ENCODE measurements at places on chromosomes 11 and 22. TPM values are rescaled to one million over a fixed set of nuclear protein-coding genes. Genes with fewer than 3 reads are reported as not detected.

Gene XKR3
- polyA plus RNA-seq, result not detected

Gene ELF5
- polyA plus RNA-seq, result not detected

Gene KCTD14
- 0.25 TPM for polyA plus RNA-seq

Gene TIMP3
- polyA plus RNA-seq, result 23.1 TPM

Gene MRPL11
- 33.9 TPM for polyA plus RNA-seq

Gene TSKU
- polyA plus RNA-seq, result 18.3 TPM

Gene TCIRG1
- polyA plus RNA-seq, result 0.58 TPM

Gene C11orf86
- polyA plus RNA-seq, result 0.08 TPM

Gene PSMA1
- 226 TPM for polyA plus RNA-seq

Gene C11orf87
- polyA plus RNA-seq, result 0.49 TPM

Gene PKDREJ
- not detected for polyA plus RNA-seq

Gene APLP2
- polyA plus RNA-seq, result 408 TPM

DNA sequence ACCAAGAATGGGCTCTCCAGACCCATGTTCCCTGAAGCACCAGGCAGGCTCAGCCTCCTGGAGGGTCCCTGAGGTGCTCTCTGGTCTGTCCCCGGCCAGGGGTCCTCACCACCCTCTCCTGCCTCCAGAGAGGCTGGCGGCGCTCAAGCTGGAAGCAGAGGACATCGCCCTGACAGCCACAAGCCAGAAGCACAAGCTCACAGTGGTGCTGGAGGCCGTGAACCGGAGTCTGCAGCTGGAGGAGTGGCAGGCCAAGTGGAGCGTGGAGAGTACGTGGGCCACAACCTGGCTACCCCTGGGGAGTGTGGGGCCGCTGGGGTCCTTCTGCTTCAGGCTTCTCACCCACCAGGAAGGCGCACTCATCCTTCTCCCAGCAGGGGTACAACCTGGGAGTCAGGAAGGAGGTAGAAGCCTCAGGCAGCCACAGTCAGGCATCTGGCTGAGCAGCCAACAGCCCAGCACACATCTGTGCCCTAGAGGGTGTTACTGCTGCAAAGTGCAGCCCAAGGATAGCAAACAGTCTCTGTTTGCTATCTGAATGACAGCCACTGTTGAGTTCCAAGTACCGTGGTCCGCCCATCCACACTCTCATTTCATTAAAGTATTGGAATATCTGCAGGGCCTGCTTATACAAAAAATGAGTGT is 8.4 kb downstream of the PARVG start:
- H3K4me3 ChIP-seq, result no peak overlapping the region
- H3K4me1 ChIP-seq, result no peaks in the 10 kb centered on the region
- no peaks in the 10 kb centered on the region for H3K36me3 ChIP-seq
- no peak overlapping the region for H3K27ac ChIP-seq
- H3K27me3 ChIP-seq, result no peaks in the 10 kb centered on the region

GRCh38 chr22:36510384-36510783 is 3.5 kb upstream of the FOXRED2 start:
- H3K27ac ChIP-seq, result no peak overlapping the region
- no peak overlapping the region for H3K4me3 ChIP-seq
- DNase-seq, result no peak
- peaks cover 15% of the 10 kb centered on the region for H3K4me1 ChIP-seq

DNA sequence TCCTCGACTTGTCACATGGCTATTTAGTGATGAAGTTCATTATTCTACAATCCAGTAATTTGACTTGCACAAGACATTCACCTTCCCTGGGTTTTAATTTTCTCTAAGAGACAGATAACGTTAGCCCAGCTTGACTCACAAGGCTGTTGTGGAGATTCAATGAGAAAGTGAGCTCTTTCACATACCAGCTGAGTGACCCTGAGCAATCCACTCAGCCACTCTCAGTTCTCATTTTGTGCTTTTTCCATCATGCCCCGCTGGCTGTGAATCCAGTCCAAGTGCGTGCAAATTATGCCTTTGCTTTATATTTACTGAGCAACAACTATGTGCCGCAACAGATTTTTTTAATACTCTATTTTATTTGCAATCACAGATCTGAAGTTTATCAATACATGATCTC is 176.5 kb downstream of the LARGE1 start:
- no peaks in the 10 kb centered on the region for H3K36me3 ChIP-seq
- H3K27me3 ChIP-seq, result no peaks in the 10 kb centered on the region
- no peak overlapping the region for H3K4me3 ChIP-seq
- no peaks in the 10 kb centered on the region for H3K4me1 ChIP-seq
- no peak overlapping the region for H3K27ac ChIP-seq

GRCh38 chr11:112516261-112516660 is 255.6 kb upstream of the PLET1 start:
- H3K4me3 ChIP-seq, result no peak overlapping the region
- no peaks in the 10 kb centered on the region for H3K36me3 ChIP-seq
- H3K27ac ChIP-seq, result no peak overlapping the region
- DNase-seq, result no peak

DNA sequence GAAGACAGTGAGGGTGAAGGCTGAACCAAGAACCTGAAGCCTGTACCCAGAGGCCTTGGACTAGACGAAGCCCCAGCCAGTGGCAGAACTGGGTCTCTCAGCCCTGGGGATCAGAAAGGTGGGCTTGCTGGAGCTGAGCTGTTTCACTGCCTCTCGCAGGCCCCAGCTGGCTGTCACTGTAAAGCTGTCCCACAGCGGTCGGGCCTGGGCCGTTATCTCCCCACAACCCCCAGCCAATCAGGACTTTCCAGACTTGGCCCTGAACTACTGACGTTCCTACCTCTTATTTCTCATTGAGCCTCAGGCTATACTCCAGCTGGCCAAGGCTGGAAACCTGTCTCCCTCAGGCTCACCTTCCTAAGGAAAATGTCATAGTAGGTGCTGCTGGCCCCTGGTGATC is 4.1 kb downstream of the PPP1CA start:
- H3K4me3 ChIP-seq, result no peak overlapping the region
- H3K36me3 ChIP-seq, result peaks cover 8% of the 10 kb centered on the region
- DNase-seq, result no peak
- H3K27ac ChIP-seq, result no peak overlapping the region
- H3K4me1 ChIP-seq, result peaks cover 9% of the 10 kb centered on the region

DNA sequence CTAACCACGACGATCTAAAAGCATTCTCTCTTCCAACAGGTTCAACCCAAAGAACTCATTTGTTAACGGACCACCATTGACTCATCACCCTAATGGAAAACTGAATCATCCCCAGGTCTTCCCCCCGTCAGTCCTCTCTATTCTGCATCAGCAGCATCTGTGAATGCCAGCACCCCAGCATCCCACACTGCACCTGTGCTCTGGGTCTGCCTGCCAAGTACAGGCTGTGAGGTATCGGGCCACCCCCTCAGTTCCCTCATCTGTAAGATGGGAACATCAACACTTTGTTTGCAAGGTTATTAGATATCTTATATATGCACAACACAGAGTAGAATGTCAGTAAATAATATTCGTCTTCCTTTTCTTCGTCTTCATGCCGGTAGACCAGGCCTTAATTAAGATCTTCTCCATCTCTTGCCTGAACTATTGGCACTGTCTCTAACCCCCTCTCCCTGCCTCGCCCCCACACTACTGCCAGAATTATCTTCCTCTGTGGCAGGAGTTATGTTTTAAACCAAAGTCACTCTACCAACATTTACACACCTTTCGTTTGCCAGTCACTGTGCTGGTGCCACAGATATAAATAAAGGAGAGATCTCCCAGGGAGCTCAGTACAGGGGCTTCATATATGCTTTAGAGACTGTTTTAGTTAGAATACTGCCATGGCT is 7.8 kb upstream of the TMPRSS4 start:
- H3K27ac ChIP-seq, result no peak overlapping the region
- no peak overlapping the region for H3K4me3 ChIP-seq
- H3K27me3 ChIP-seq, result no peaks in the 10 kb centered on the region
- no peaks in the 10 kb centered on the region for H3K4me1 ChIP-seq
- DNase-seq, result no peak
- H3K36me3 ChIP-seq, result no peaks in the 10 kb centered on the region

GRCh38 chr11:96149743-96150555 is 193.0 kb downstream of the MAML2 start:
- DNase-seq, result no peak
- no peaks in the 10 kb centered on the region for H3K27me3 ChIP-seq
- peaks cover 82% of the 10 kb centered on the region for H3K4me1 ChIP-seq
- H3K36me3 ChIP-seq, result no peaks in the 10 kb centered on the region
- H3K4me3 ChIP-seq, result no peak overlapping the region
- peak overlapping the region; percentile 99 for H3K27ac ChIP-seq

- H3K27ac ChIP-seq, result no peak overlapping the region
- peak; percentile 15 for DNase-seq
- no peak overlapping the region for H3K4me3 ChIP-seq
- H3K27me3 ChIP-seq, result no peaks in the 10 kb centered on the region
- peaks cover 10% of the 10 kb centered on the region for H3K4me1 ChIP-seq
These were observed 5.3 kb upstream of the KMT2A start for GRCh38 chr11:118430956-118431355.

GRCh38 chr11:113393501-113393985 is 6.0 kb downstream of the ANKK1 start:
- no peaks in the 10 kb centered on the region for H3K27me3 ChIP-seq
- H3K4me1 ChIP-seq, result peaks cover 11% of the 10 kb centered on the region
- no peak for DNase-seq
- H3K4me3 ChIP-seq, result no peak overlapping the region
- H3K36me3 ChIP-seq, result no peaks in the 10 kb centered on the region
- no peak overlapping the region for H3K27ac ChIP-seq

DNA sequence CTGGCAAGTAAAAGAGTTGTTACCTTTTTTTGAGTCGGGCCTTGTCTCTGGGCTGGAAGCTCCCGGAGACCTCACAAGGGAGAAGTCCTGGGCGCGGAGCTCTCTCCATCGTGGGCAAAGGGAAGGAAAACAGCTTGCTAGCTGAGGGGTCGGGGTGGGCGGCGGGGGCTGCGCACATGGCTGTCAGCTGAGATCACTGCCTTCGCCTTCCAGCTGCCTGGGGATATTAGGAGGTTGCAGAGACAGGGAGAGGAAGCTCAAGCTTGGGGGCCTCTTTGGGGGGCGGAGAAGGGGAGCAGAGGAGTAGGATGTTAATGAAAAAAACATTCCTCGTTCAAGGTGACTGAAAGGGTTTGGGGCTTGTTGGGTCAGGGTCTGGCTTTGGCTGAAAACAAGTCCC is 49.2 kb upstream of the ALX4 start:
- no peak overlapping the region for H3K4me3 ChIP-seq
- no peaks in the 10 kb centered on the region for H3K36me3 ChIP-seq
- DNase-seq, result no peak

- H3K4me1 ChIP-seq, result no peaks in the 10 kb centered on the region
- no peaks in the 10 kb centered on the region for H3K36me3 ChIP-seq
- no peak for DNase-seq
- no peaks in the 10 kb centered on the region for H3K27me3 ChIP-seq
- no peak overlapping the region for H3K4me3 ChIP-seq
These were observed 34.6 kb upstream of the PDGFD start for GRCh38 chr11:104198576-104198975.

- no peak for DNase-seq
- peaks cover 4% of the 10 kb centered on the region for H3K4me1 ChIP-seq
- H3K36me3 ChIP-seq, result no peaks in the 10 kb centered on the region
- H3K4me3 ChIP-seq, result no peak overlapping the region
- no peaks in the 10 kb centered on the region for H3K27me3 ChIP-seq
These were observed 50.6 kb downstream of the CACNA1I start for GRCh38 chr22:39620924-39621690.

- H3K36me3 ChIP-seq, result no peaks in the 10 kb centered on the region
- H3K27ac ChIP-seq, result no peak overlapping the region
- no peaks in the 10 kb centered on the region for H3K4me1 ChIP-seq
- H3K4me3 ChIP-seq, result no peak overlapping the region
These were observed 1.0 kb upstream of the TBX1 start for GRCh38 chr22:19759427-19760057.

- no peak overlapping the region for H3K4me3 ChIP-seq
- H3K4me1 ChIP-seq, result no peaks in the 10 kb centered on the region
- H3K27me3 ChIP-seq, result no peaks in the 10 kb centered on the region
- no peaks in the 10 kb centered on the region for H3K36me3 ChIP-seq
These were observed 93.8 kb downstream of the MIAT start for GRCh38 chr22:26751217-26751616.

GRCh38 chr11:46381819-46382645 is 563 bp downstream of the MDK start:
- H3K27me3 ChIP-seq, result no peaks in the 10 kb centered on the region
- peak overlapping the region; percentile 71 for H3K4me3 ChIP-seq
- H3K27ac ChIP-seq, result peak overlapping the region; percentile 88
- peak; percentile 82 for DNase-seq

DNA sequence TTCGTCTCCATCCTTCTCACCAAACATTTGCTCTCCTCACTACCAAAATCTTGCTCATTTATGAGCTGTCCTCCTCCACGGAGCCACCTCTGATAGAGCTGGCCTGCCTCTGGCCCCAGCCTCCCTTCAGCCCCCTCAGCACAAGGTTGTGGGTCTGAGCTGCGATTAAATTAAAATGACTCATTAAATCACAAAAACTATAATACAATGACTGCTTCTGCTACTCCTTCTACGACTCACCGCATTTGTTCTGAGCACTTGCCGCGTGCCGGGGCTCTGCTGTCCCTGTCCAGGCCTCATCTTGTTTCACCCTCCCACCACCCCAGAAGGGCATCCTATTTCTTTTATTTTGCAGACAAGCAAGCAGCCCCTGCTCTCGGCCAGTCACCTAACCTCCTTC is 49.2 kb upstream of the TIMP3 start:
- no peak overlapping the region for H3K27ac ChIP-seq
- DNase-seq, result no peak
- H3K4me3 ChIP-seq, result no peak overlapping the region
- no peaks in the 10 kb centered on the region for H3K36me3 ChIP-seq
- H3K27me3 ChIP-seq, result no peaks in the 10 kb centered on the region

- no peaks in the 10 kb centered on the region for H3K4me1 ChIP-seq
- DNase-seq, result no peak
- no peak overlapping the region for H3K4me3 ChIP-seq
- no peaks in the 10 kb centered on the region for H3K27me3 ChIP-seq
- H3K36me3 ChIP-seq, result no peaks in the 10 kb centered on the region
These were observed 85.8 kb upstream of the SC5D start for GRCh38 chr11:121206810-121207209.

GRCh38 chr22:23183061-23183698 is 2.9 kb downstream of the BCR start:
- H3K4me3 ChIP-seq, result peak overlapping the region; percentile 53
- H3K4me1 ChIP-seq, result peaks cover 52% of the 10 kb centered on the region
- DNase-seq, result peak; percentile 80
- H3K27ac ChIP-seq, result peak overlapping the region; percentile 63

DNA sequence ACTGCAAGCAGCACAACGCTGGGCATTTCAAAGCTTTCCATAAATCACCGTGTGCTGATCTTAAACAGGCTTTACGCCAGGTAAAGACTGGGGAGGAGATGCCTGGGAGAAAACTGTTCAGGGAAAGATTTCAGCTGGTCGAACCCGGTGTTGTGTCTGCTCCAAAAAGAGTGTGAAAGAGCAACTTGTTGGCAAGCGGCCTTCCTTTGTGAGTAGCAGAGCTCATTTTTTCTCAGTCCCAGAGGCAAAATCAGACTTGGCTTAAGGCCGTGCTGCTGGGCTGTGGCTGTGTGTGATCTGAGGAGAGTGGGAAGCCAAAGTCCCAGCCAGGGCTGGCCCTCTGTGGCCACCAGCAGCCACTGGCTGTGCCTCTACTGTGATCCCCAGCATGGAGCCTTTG is 75.7 kb upstream of the E2F8 start:
- no peak overlapping the region for H3K27ac ChIP-seq
- H3K27me3 ChIP-seq, result peaks cover 32% of the 10 kb centered on the region
- no peaks in the 10 kb centered on the region for H3K4me1 ChIP-seq
